ENCODE measurements at places on chromosomes 2 and 18. TPM values are rescaled to one million over a fixed set of nuclear protein-coding genes. Genes with fewer than 3 reads are reported as not detected.

- H3K4me1 ChIP-seq, result peaks cover 37% of the 10 kb centered on the region
- H3K4me3 ChIP-seq, result peak overlapping the region; percentile 97
- peak overlapping the region; percentile 93 for H3K27ac ChIP-seq
- DNase-seq, result peak; percentile 55
- peaks cover 22% of the 10 kb centered on the region for H3K36me3 ChIP-seq
- H3K27me3 ChIP-seq, result no peaks in the 10 kb centered on the region
These were observed 3.7 kb downstream of the ZFP36L2 start for GRCh38 chr2:43222475-43223309.

- peak overlapping the region; percentile 73 for H3K4me3 ChIP-seq
- peak; percentile 57 for DNase-seq
- no peak overlapping the region for H3K27ac ChIP-seq
- H3K27me3 ChIP-seq, result no peaks in the 10 kb centered on the region
- no peaks in the 10 kb centered on the region for H3K36me3 ChIP-seq
- H3K4me1 ChIP-seq, result peaks cover 4% of the 10 kb centered on the region
These were observed 58.0 kb downstream of the FAM168B start for GRCh38 chr2:131035112-131035825.

GRCh38 chr18:35142275-35142615 lies 98.6 kb upstream of the ZNF397 start:
- H3K36me3 ChIP-seq, result no peaks in the 10 kb centered on the region
- H3K4me3 ChIP-seq, result no peak overlapping the region

GRCh38 chr2:171315781-171316180 lies 118.0 kb downstream of the METTL8 start:
- H3K4me3 ChIP-seq, result no peak overlapping the region
- no peak overlapping the region for H3K27ac ChIP-seq
- no peaks in the 10 kb centered on the region for H3K36me3 ChIP-seq

- no peaks in the 10 kb centered on the region for H3K4me1 ChIP-seq
- H3K27me3 ChIP-seq, result no peaks in the 10 kb centered on the region
- no peak overlapping the region for H3K27ac ChIP-seq
- no peaks in the 10 kb centered on the region for H3K36me3 ChIP-seq
- H3K4me3 ChIP-seq, result no peak overlapping the region
These were observed 890.2 kb upstream of the ZEB2 start for GRCh38 chr2:145410086-145410485.

DNA sequence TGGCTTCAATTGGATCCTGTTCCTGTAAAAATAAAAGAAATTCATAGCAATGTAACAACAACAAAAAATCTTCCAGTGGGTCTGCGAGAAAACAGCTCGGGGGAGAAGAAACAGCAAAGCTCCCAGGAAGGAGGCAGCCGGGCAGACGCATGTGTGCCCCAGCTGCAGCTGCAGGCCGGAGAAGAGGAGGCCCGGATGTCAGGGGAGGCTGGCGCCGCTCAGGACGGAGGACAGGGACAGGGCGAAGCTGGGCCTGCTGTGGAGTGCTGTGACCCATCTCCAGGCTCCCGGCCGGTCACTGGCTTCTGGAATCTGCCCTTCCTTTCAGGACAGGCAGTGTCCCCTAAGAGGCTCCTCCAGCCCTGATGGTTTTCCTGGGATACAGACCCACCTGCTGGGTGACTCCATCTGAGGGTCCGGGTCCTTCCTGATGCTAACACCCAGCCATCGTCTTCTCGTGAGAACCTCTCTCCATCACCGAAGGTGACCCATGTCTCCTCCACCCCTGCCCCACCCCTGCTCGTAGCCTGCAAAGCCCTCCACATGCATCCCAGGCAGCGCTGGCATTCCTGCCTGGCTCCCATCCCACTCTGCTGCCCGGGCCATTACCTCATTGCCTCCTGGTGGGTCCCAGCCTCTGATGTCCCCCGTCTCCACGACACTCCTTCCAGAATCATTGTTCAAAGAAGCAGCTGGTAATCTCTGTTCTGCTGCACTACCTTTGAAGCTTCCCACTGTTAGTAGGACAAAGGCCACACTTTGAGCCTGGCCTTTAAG lies 145.4 kb upstream of the TWIST2 start:
- H3K4me3 ChIP-seq, result no peak overlapping the region
- H3K27me3 ChIP-seq, result no peaks in the 10 kb centered on the region
- peaks cover 7% of the 10 kb centered on the region for H3K4me1 ChIP-seq

- no peak for DNase-seq
- no peak overlapping the region for H3K27ac ChIP-seq
- H3K27me3 ChIP-seq, result no peaks in the 10 kb centered on the region
These were observed 118.2 kb downstream of the RTP5 start for GRCh38 chr2:241987726-241988125.

- no peaks in the 10 kb centered on the region for H3K36me3 ChIP-seq
- H3K27ac ChIP-seq, result no peak overlapping the region
- DNase-seq, result no peak
- peaks cover 13% of the 10 kb centered on the region for H3K4me1 ChIP-seq
- H3K4me3 ChIP-seq, result no peak overlapping the region
These were observed 115.2 kb downstream of the DIS3L2 start for GRCh38 chr2:232076736-232077135.

DNA sequence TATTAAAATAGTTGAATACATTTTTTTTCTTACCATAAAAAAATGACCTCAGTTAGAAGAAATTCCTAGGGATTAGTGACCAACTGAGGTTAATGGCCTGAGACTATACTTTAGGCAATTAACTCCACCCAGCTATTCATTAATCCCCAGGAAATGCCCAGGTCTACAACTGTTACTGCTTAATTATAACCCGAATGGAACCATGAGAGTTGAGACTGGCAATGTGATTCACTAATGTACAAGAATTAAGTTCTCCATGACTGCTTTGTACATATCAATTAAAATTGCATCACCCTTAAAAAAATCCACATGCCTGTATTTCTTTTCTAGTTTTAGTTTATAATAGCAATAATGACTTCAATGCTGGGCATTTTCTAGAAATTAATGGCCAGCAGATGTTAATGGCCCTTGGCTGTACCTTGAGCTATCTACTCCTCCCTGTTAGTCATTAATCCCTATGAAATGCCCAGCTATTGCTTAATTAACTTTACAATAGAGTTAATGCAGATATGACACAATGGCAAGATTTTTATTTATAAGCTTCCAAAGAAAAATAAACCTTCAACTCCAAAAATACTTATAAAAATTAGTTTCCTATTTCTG lies 44.1 kb downstream of the ERBB4 start:
- H3K4me1 ChIP-seq, result peaks cover 13% of the 10 kb centered on the region
- H3K27ac ChIP-seq, result peak overlapping the region; percentile 13
- no peaks in the 10 kb centered on the region for H3K27me3 ChIP-seq
- H3K36me3 ChIP-seq, result no peaks in the 10 kb centered on the region

DNA sequence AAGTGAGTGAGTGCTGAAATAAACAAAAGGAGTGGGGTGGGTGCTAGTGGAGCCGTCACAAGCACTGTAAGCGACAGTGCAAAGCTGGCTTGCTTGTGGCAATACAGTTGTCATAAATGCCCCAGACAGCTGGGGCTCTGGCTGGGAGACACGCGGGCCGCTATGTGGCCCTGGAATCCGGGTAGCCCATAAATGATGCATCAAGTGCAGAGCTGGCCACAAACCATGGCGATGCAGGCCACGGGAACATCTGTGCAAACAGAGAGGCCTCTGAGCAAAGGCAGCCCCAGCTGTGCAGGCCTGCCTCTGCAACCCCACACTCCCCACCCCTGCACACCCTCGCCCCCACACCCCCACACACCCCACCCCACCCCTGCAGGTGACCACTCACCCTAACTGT lies 349.2 kb upstream of the ID2 start:
- no peaks in the 10 kb centered on the region for H3K4me1 ChIP-seq
- no peak overlapping the region for H3K27ac ChIP-seq
- no peak overlapping the region for H3K4me3 ChIP-seq

- peak; percentile 54 for DNase-seq
- peak overlapping the region; percentile 47 for H3K4me3 ChIP-seq
- H3K36me3 ChIP-seq, result no peaks in the 10 kb centered on the region
- H3K27ac ChIP-seq, result no peak overlapping the region
These were observed 7.8 kb upstream of the ARMC9 start for GRCh38 chr2:231190531-231191197.

DNA sequence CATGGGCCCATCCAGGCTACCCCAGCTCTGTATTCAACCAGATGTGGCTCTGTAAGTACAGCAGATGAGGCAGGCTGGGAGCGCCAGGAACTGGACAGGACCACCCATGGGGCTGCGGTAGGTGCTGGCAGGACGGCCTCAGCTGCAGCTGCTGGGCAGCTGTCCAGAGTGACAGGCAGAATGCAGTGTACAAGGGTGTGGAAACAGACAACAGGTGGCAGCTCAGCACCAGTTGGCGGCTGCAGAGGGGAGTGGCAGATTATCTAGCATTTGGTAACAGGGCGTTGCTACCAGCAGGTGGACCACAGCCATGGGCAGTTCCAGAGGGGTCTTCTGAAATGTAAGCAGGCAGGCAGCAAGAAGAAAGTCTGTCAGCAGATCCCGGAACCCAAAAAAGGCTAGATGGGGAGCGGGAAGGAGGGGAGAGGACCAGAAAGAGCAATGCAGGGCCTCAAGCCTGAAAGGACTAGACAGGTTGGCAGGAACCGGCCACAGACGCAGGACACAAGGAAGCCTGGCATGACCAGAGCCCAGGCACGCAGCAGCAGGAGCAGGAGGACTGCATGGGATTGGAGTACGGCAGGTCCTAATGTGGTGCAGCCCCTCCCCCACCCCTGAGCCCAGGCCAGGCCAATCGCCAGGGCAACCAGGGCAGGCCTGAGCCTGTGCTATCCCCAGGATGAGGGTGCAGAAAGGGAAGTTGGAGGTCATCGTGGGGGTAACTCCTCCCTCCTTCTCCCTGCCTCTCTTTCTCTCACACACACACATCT lies 24.7 kb downstream of the PKDCC start:
- no peaks in the 10 kb centered on the region for H3K4me1 ChIP-seq
- H3K27ac ChIP-seq, result no peak overlapping the region
- DNase-seq, result no peak
- no peaks in the 10 kb centered on the region for H3K36me3 ChIP-seq
- H3K4me3 ChIP-seq, result no peak overlapping the region
- peaks cover 5% of the 10 kb centered on the region for H3K27me3 ChIP-seq

DNA sequence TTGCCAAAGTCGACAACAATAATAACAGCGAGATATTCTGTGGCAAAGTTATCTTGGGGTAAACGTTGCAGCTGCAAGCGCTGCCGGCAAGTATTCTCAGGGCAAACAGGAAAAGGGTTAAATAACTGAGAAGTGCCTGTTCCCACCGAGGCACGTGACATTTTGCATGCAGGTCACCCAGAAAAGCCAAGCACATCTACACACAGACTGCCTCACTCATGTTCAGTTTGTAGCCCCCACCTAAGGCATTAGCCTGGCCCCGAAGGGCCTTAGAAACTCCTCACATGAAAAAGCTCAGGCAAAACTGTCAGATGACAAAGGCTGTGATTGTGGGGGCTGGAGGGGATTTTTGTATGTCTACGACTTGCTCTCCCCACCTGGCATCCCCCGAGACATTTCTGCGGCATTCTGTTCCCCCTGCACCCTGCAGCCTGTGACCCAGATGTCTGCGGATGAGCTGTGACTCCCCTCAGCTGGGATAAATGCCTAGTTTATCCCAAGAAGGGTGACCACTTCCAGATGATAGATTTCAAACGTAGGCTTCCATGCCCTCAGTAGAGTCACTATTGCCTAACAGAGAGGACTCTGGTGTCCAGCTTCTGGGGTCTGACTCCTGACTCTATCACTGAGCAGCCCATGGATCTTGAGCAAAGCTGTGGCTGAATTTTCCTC lies 215.2 kb upstream of the SIX2 start:
- no peak overlapping the region for H3K27ac ChIP-seq
- no peak for DNase-seq
- H3K36me3 ChIP-seq, result no peaks in the 10 kb centered on the region

GRCh38 chr2:151150331-151151320 lies 111.0 kb downstream of the RBM43 start:
- H3K4me3 ChIP-seq, result no peak overlapping the region
- H3K27me3 ChIP-seq, result no peaks in the 10 kb centered on the region
- H3K4me1 ChIP-seq, result no peaks in the 10 kb centered on the region
- H3K36me3 ChIP-seq, result no peaks in the 10 kb centered on the region

- H3K4me1 ChIP-seq, result peaks cover 5% of the 10 kb centered on the region
- no peaks in the 10 kb centered on the region for H3K36me3 ChIP-seq
- H3K27ac ChIP-seq, result no peak overlapping the region
- H3K27me3 ChIP-seq, result no peaks in the 10 kb centered on the region
These were observed 124.8 kb upstream of the B3GNT2 start for GRCh38 chr2:62071126-62071598.

DNA sequence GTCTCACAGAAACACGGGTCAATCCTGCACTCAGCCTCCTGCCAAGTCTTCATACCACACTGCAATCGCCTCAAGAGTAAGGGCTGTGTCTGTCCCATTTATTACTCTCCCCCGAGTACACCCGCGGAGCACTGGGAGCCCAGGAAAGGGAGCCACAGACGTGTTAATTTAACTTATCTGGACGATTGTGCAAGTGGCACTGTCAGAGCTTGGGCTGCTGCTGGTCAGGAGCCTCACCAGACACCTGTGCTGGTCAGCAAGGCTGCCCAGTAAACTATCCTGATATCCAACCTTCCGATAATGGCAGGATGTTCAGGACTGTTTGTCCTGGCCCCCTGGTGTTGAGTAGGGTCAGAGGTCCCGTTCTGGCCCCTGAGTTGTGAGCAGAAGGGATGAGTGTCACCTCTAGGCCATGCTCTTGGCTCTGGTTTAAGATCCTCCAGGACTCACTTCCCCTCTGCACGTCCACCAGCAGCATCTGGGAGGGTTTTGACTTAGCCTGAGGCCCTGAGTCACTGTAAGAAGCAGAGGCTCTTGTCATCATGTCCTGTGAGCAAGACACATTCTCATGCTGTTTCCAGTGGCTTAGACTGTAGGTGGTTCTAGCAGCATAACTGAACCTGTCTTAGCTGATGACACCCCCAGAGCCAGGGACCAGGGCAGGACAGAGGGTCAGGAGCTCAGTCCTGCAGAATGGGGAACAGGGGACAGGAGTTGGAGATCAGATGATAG lies 82.5 kb upstream of the ARL4C start:
- peak; percentile 75 for DNase-seq
- H3K4me1 ChIP-seq, result no peaks in the 10 kb centered on the region
- H3K4me3 ChIP-seq, result no peak overlapping the region
- H3K36me3 ChIP-seq, result no peaks in the 10 kb centered on the region
- H3K27ac ChIP-seq, result no peak overlapping the region

- H3K27me3 ChIP-seq, result no peaks in the 10 kb centered on the region
- no peak overlapping the region for H3K27ac ChIP-seq
- H3K4me1 ChIP-seq, result peaks cover 4% of the 10 kb centered on the region
- peaks cover 32% of the 10 kb centered on the region for H3K36me3 ChIP-seq
- no peak overlapping the region for H3K4me3 ChIP-seq
These were observed 21.2 kb downstream of the ALS2 start for GRCh38 chr2:201759567-201759966.

GRCh38 chr2:118858485-118859156 lies 11.2 kb upstream of the EN1 start:
- peaks cover 23% of the 10 kb centered on the region for H3K4me1 ChIP-seq
- H3K36me3 ChIP-seq, result no peaks in the 10 kb centered on the region
- H3K4me3 ChIP-seq, result no peak overlapping the region
- no peak for DNase-seq
- H3K27ac ChIP-seq, result no peak overlapping the region

The CBLN2 gene
- total RNA-seq, result not detected

The PFN4 gene
- not detected for total RNA-seq

The ANKRD30B gene
- not detected for total RNA-seq

The ELOA2 gene
- total RNA-seq, result not detected

The SP9 gene
- total RNA-seq, result not detected

The MRPL53 gene
- 18.5 TPM for total RNA-seq

The BMP10 gene
- total RNA-seq, result not detected

The MGAT4A gene
- under 0.01 TPM for total RNA-seq

The MC2R gene
- total RNA-seq, result not detected

The SGPP2 gene
- not detected for total RNA-seq

The SATB2 gene
- total RNA-seq, result 9.9 TPM

The CHRNA1 gene
- total RNA-seq, result not detected

The DYSF gene
- total RNA-seq, result not detected

The ADD2 gene
- total RNA-seq, result under 0.01 TPM

The PELI1 gene
- total RNA-seq, result 7.8 TPM

The DNER gene
- total RNA-seq, result 0.65 TPM
